ENCODE measurements at places on chromosomes 4 and X. TPM values are rescaled to one million over a fixed set of nuclear protein-coding genes. Genes with fewer than 3 reads are reported as not detected.

Gene NAT8L
- total RNA-seq = 0.17 TPM

Gene DGAT2L6
- total RNA-seq = not detected

Gene PPP2R2C
- 0.15 TPM for total RNA-seq

Gene ERCC6L
- total RNA-seq = 7.9 TPM

Gene CD99L2
- 51.6 TPM for total RNA-seq

Gene C4orf36
- 3.1 TPM for total RNA-seq

Gene FAM9C
- total RNA-seq = not detected

Gene NLGN4X
- under 0.01 TPM for total RNA-seq

Gene CLRN2
- not detected for total RNA-seq

Gene CT47B1
- not detected for total RNA-seq

Gene EREG
- 0.33 TPM for total RNA-seq

Gene SHOX
- total RNA-seq = not detected

Gene SERTM2
- total RNA-seq = under 0.01 TPM

Gene CFP
- total RNA-seq = 0.33 TPM

Gene IL9R
- not detected for total RNA-seq

Gene POLN
- 5.3 TPM for total RNA-seq

Gene IBSP
- not detected for total RNA-seq

Gene NLRP2B
- not detected for total RNA-seq

Gene IL2
- total RNA-seq = not detected

Gene PRDM8
- 9.0 TPM for total RNA-seq

Gene STARD8
- 7.3 TPM for total RNA-seq

Gene PABPC5
- total RNA-seq = 2.9 TPM

Gene SPANXN4
- total RNA-seq = not detected

Gene CYBB
- total RNA-seq = under 0.01 TPM

Gene LDB2
- 177 TPM for total RNA-seq

Gene TLL1
- 0.15 TPM for total RNA-seq

Gene PHEX
- total RNA-seq = 2.8 TPM

Gene SPP1
- total RNA-seq = 0.29 TPM

Gene IL15
- 6.5 TPM for total RNA-seq

Gene FRG2
- total RNA-seq = not detected

Gene TDO2
- total RNA-seq = 5.8 TPM

Gene ABCB7
- 31.7 TPM for total RNA-seq

Gene LRP2BP
- 0.44 TPM for total RNA-seq

Gene APLN
- total RNA-seq = 0.87 TPM

Gene ADAMTS3
- total RNA-seq = 5.1 TPM

Gene IL3RA
- not detected for total RNA-seq

Gene SERPINA7
- total RNA-seq = not detected

Gene XAGE1A
- not detected for total RNA-seq

Gene USP26
- not detected for total RNA-seq

Gene FAM47A
- not detected for total RNA-seq

Gene ABRAXAS1
- 23.8 TPM for total RNA-seq

Gene WNK3
- 0.17 TPM for total RNA-seq

Gene NEUROG2
- total RNA-seq = not detected

Gene NR3C2
- total RNA-seq = 4.8 TPM

Gene BBS12
- 6.1 TPM for total RNA-seq
